ENCODE measurements at places on chromosomes 5 and 9.

- DNase-seq: peak; percentile 19
Observed at GRCh38 chr5:171845857-171846256, 60.2 kb downstream of the SMIM23 start.

- DNase-seq: peak; percentile 81
Observed at GRCh38 chr5:149581192-149581861, at the start of gene ARHGEF37. Gene ARHGEF37, plus strand, starts transcription at chr5:149581498. Its CDS starts 16,272 bp downstream, at chr5:149597770.

DNA sequence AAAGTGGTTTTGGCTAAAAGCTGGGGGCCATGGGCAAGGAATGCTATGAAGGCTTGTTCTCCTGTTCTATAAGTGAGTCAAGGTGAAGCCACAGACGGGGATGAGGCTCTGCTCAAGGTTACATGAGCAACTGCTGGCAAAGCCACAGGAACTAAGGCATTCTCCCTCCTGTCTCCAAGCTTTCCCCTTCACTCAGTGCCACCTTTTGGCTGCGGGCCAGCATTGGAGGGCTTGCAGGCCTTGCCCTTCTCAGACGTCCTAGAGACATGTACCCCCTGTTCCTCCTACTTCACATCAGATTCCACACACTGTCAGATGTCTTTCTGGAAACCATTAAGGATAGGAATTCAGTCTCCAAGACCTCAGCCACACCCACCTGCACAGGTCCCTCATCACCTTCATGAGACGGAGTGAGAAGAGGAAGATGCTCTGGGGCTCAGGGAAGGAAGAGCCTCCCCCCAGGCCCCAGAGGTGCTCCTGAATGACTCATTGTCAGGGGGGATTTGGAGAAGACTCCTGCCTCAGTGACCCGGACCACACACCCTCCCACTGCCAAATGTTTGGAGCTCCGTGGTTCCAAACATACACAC is 20.5 kb upstream of the MEIKIN start:
- DNase-seq: no peak

DNA sequence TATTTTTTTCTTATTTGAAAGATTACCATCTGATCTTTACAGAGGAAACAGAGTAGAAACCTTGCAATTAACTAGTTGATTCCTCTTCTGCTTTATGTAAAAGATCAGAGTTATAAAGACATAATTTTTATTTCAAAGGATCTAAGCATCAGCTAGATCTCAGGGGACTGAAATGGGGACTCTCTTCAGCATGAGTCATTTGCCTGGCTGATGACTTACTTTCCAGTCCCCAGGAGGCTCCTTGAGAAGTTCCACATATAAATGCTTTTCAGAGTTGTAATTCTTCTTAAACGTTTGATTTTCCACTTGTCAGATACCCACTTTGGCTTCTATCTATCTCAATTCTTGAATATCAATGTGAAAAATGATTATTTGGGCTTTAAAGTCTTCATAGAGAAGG is 389.4 kb downstream of the RAB3C start:
- DNase-seq: no peak

DNA sequence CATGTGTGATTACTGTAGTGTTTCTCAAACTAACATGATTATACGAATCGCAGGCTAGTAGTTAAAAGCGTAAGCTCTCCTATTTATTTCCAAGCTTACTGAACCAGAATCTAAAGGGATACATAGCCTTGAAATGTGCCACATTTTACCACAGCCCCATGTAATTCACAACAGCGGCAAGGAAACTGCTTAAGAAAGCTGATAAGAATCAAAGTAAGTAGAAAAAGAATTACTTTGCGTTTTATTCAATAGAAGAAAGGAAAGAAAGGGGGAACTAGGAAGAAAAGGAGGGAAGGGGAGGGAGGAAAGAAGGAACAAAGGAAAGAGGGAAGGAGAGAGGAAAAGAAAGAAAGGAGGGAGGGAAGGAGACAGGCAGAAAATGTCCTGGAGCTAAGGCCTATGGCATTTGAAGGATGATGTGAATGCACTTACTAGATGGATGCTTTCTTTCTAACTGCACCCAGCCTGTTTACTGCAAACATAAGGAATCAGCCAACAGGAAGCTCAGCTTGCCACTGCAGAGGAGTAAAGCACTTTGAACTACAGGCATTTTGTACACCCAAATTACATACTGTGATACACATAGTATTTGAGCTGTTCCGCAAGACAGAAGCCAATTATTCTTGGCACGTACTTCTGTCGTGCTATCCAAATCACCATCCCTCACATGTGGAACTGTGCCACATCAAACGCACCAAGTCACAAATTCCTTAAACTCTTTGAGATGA is 521.7 kb downstream of the RAB3C start:
- DNase-seq: no peak

- DNase-seq: no peak
Observed at GRCh38 chr9:137222190-137223077, at the start of gene RNF208. Gene RNF208, minus strand, starts transcription at chr9:137222240. Its CDS starts 1,028 bp downstream, at chr9:137221212.

DNA sequence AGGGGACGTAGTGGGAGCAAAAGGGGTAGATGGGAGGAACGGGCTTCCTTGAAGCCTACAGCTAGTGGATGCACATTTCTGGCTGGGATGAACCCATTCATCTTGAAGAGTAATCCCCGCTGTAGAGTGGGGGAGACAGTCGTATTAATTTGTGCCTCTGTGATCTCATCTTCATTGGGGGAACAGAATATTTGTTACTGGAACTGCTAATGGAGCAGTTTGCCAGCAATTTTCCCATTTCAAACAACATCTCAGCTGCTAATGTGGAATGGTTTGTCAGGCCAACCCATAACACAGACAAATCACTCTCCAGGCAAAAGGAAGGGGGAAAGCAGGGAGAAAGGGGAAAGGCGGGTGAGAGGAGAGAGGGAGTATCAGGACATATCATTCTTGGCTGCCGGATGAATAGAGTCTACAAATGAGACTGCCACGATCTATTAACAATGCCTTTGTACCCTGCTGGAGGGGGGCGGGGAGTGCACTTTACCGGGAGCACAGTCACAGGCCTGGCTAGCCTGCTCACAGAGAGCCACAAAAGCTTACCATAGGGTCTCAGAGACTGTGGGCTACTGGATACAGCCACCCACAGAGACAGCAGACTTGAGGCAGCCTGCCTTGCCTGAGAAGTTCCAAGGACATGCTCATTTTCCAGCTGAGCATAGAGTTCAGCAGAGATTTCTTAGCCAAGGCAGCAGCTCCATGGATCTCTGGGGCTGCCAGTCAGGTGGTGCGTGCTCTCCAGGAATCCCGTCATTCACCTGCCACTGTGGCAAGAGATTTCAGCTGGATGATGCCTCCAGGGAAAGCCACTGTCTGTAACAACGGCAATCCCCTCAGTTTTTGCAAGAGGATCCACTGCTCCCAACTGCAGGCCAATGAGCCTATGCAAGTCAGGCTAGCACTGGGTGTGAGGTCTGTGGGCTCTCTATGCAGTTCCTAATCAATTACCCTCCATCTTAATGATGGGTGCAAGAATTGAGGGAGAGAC is 217.7 kb upstream of the PANK3 start:
- peak; percentile 64 for DNase-seq

DNA sequence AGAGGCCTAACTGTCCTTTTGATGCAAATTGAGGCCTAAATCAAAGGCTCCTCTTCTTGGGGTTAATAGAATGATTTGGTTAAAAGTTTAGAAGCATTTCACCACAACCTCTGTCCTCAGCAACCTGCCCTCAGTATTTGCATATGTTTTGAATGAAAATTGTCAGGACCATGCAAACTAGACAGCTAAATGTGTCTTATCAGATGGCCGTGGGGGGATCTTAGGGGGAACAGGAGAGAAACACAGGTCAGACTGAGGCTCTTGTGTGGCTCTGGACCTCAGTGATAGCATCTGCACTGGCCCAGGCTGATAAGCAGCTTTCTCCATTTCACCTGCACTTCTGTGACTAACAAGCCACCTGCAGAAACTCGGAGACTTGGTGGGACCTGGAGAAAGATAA is 49.0 kb downstream of the FOXI1 start:
- no peak for DNase-seq

GRCh38 chr5:56561455-56561854 is 253.9 kb upstream of the MAP3K1 start:
- no peak for DNase-seq

GRCh38 chr5:12691330-12691729 is 787.1 kb upstream of the CTNND2 start:
- no peak for DNase-seq

- DNase-seq: no peak
Observed at GRCh38 chr5:161183559-161183958, 331.5 kb upstream of the ATP10B start.

DNA sequence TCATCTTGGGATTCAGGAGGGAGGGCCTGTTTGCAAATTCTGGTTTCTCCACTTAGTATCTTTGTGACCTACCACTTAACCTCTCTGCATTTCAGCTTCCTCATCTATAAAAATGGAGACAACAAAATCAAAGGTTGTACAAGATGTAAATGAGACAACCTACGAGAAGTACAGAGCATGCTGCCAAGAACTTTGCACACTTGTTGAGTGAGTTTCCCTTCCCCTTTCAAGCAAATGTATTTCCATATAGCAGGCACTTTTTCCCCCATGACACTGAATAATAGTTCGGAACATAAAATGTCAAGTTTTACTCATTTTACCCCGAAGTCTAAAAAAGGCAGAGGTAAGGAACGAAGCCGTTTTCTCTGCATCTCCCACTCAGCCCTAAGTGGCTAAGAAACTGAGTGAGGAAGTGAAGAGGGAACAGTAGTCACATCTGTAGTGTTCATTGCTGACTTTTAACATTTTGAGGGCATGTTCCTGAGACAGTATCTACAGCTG is 159.0 kb downstream of the TLE1 start:
- no peak for DNase-seq

DNA sequence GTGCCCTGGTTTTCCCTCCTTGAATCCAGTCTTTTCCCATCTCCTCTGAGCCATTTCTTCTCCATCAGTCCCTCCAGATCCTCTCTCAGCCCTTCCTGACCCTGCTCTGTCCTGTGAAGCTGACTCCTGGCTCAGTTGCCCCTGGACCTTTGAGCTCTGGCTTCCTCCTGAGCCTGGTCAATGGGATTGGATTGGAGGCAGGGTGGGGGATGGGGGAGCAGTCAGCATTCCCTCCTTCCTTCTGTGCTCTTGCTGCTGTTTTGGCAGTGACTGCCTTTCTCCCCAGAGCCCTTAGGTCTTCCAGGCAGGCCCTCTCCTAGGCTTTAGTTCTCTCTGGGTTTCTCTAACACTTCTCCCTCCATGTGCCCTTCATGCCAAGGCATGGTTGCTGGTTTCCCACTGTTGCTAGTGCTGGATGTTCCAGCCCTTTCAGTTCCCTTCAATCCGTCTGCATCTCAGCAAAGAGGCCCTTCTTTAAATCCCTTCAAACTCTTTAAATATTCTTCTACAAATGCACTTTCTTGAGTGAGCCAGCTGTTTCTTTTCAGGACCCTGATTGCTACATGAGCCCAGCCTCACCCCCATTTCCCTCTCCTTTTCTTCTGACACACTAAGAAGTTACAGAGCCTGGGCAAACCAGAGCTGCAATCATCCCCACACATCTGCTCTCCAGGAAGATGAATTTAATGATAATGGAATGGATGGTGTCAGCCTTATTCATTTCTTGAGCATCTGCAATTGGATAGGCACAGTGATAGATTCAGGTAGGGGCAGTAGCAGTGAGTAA is 2.2 kb downstream of the TNFSF15 start:
- no peak for DNase-seq

DNA sequence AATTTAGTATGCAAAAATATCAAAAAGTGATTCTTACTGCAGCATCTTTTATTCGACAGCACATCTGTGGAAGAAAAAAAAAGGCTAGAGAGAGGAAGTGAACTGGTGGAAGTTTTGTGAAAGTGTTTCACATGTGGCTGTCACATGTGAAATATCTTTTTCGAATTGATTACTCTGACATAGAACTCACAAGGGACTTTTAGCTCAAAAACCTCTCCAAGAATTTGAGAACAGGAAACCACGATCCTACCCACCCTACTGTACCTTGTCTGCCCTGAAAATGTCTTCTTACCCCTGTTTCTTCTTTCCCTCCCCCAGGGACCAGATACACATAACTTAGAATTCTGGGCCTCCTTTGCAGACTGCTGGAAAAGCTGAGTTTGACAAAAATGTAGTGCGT is 106.5 kb upstream of the PRRC1 start:
- DNase-seq: no peak

DNA sequence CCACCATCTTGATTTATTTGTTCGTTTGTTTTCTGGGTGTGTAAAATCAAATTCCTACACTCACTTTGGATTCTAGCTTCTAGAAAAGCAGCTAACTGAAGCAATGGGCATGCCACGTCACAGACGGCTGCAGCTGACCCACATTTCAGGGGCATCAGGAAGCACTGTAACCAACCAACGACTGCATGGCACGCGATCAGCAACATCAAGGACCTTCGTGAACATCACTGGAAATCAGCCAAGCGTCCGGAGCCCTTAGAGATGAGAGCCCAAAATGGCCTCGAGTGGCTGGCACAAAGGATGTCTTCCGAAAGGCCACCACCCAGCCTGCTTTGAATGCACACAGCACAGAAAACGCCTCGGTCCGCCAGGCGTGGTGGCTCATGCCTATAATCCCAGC is 191.1 kb downstream of the OLFM1 start:
- DNase-seq: no peak

GRCh38 chr9:25472681-25473080 is 205.6 kb downstream of the TUSC1 start:
- DNase-seq: no peak

GRCh38 chr9:81045658-81046057 is 643.7 kb downstream of the TLE1 start:
- no peak for DNase-seq

DNA sequence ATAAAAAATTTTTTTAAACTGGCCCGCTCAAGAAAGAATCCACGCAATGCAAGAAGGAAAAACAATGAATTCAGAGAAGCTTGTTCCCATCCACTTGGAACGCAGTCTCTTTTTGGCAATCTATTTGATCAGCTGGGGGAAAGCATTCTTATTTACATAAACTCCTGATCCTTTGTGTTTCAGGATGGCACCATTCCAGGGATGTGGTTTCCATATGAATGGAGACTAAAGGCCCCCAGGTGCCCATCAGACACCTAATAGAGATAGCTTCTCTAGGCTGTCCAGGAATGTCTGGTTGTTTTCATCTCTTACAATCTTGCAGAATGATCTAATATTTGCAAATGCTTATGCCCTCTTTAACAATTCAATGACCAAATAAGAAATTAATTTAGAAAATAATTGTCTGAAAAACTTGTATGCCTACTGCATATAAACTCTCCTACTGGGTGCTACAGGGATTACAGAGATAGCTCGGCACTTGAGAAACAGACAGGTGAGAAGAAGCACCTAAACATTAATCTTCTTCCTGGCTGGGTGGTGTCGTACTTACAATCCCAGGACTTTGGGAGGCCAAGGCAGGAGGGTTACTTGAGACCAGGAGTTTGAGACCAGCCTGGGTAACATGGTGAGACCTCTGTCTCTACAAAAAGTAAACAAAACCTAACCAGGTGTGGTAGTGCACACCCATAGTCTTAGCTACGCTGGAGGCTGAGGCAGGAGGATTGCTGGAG is 3.0 kb upstream of the RASGRF2 start:
- DNase-seq: no peak

- DNase-seq: no peak
Observed at GRCh38 chr5:17374973-17375742, 122.9 kb upstream of the TAF11L2 start.

DNA sequence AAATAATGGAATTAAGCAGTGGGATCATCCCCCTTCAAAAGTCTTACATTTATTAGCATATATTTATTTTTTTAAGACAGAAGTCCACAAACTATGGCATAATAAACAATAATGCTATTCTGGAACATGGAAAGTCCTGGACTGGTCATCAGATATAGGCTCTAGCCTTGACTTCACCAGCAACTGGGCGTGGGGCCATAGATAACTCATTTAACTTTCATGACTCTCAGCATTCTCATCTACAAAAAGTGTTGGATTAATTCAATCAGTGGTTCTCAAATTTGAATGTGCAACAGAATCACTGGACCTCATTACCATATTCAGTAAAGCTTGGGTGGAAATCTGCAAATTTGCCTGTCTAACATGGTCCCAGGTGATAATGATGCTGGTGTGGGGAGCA is 253.8 kb downstream of the FBXL7 start:
- DNase-seq: no peak

Measured in retina (tissue), 1 donor.